ENCODE measurements at places on chromosomes 3 and 15.

- DNase-seq: no peak
These were observed 76.8 kb downstream of the THBS1 start for GRCh38 chr15:39657668-39658067.

GRCh38 chr3:151919446-151919845 is 46.0 kb downstream of the SUCNR1 start:
- no peak for DNase-seq

GRCh38 chr15:68045289-68046265 is 8.5 kb upstream of the PIAS1 start:
- no peak for DNase-seq

GRCh38 chr3:185552358-185552877 is at the start of gene LIPH:
Gene LIPH (minus strand): TSS chr3:185552588. CDS start chr3:185552471, 117 bp downstream.
- no peak for DNase-seq

GRCh38 chr15:51335538-51336410 is 2.6 kb downstream of the CYP19A1 start:
- no peak for DNase-seq

GRCh38 chr3:43022121-43022520 is 43.0 kb downstream of the GASK1A start:
- DNase-seq: no peak

DNA sequence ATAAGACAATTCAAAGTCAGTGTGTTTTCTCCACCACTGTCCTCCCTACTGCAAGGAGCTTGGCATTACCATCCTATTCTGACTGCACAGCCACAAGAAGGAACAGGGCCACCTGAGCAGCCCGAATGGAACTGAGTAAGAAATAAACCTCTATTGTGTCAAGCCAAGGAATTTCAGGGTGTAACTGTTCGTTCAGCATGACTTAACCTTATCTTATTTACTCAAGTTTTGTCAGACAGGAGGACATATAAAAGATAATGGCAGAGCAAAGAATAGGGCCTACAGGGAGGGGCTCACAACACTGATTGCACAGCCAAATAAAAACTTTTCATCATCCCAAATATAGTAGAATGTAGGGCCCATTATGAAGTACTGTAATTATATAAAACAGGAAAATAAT is 236.1 kb downstream of the NEK10 start:
- no peak for DNase-seq

- DNase-seq: no peak
These were observed 600 bp downstream of the FBXO45 start for GRCh38 chr3:196569003-196569516.

GRCh38 chr15:79562403-79562815 is 130.3 kb downstream of the MINAR1 start:
- no peak for DNase-seq

DNA sequence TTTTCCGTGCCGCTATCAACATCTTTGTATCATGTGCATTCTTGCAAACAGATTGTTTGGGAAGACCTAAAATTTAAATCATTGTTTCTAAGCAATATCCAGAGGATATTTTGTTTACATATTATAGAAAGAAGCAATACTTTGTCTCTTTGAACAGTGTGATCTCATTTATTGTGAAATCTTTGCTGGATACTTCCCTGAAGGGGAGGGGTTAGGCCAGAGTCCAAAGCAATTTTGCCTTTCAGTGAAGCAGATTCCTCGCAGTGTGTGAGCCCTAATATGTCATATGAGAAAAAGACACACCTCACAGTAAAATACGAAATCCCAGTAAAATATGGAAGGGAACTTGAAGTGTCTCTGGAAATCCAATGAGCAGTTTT is 158.7 kb upstream of the SLCO3A1 start:
- DNase-seq: no peak

- no peak for DNase-seq
These were observed 14.7 kb upstream of the CHD2 start for GRCh38 chr15:92885224-92886041.

DNA sequence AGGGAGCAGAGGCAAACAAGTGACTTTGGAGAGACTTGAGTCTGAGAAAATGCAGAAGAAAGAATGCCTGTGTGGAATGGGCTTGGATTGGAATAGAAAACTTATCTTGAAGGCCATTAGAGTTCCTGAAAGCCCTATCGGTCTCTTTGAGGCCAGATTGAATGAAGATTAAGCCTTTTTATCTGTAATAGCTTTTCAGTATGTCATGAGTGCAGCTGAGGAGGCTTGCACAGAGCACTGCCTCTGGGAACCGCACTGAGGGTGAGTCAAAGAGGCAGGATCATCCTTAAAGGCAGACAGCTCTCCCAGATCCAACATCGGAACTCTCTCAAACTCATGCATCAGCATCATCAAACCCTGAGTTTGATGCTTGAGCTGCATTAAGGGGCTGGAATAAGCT is 515.2 kb downstream of the NTRK3 start:
- DNase-seq: no peak

DNA sequence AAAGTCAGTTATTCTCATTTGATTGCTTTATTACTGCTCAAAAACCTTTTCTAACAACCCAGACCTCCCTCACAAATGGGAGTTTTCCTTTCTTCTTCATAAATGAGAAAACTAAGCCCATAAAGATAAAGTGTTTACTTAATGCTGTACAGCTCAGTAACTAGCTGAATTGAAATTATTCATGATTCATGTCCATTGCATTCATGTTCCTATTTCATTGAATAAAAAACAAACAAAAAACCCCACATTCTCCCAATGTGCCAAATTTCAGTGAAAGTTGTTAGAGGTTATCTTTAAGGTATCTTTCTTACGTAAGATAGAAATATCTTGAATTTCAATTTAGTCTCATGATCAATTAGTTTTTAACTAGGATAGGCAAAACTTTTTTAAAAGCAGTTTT is 2.8 kb downstream of the PLSCR2 start:
- DNase-seq: no peak

DNA sequence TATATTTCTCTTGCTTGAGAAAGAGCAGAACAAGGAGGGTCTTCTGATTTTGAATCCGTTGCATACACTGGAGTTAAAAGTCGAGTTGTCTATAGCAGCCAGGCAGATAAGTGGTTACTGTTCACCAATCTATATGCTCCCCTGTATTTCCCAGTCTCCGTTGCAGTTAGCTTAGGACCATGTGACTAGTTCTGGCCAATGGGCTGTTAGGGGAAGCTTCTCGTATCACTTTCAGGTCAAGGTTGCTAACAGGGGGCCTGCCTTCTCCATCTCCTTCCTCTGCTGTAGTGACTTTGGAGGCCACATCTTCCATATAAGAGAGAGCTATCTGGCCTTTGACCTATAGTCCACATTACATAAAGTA is 188.5 kb upstream of the KBTBD8 start:
- no peak for DNase-seq

DNA sequence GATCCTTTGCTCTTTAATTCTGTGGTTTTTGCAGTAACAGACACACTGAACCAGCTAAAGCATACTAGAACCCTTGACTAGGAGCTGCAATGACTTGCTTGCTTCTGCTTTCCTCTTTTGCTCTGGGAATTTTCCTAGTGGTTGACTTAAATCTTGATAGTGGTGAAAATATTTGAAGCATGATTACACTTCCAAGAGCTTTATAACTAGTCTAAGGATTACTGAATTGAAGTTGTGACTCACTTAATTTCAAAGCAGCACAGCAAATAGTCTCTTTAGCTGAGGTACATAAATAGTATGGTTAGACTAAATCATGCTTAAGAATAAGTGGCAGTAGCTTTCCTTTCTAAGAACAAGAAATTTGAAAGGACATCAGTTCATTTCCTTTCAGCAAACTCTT is 513.5 kb upstream of the GBE1 start:
- DNase-seq: no peak

DNA sequence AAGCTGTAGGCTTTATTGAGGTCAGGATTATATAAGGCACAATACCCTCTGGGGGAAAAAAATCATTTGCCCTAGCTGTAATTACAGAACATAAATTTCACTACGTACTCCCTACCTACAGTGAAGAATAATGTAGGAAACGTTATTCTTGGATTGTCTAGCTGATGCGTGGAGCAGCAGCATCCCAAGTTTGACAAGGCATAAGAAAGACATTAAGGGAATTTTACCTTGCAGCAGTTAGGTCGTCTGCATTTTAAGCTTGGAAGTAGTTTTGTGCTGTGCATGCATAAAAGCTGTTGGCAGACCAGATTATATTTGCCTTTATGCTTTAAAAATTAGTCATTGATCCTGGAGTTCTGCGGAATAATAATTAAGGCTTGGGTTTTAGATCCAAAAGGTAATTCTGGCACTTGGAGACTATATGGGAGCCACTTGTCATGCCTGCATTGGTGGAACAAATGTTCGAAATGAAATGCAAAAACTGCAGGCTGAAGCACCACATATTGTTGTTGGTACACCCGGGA is 2.2 kb downstream of the EIF4A2 start:
- DNase-seq: no peak

- no peak for DNase-seq
These were observed 47.4 kb upstream of the ITGA11 start for GRCh38 chr15:68479406-68479805.

DNA sequence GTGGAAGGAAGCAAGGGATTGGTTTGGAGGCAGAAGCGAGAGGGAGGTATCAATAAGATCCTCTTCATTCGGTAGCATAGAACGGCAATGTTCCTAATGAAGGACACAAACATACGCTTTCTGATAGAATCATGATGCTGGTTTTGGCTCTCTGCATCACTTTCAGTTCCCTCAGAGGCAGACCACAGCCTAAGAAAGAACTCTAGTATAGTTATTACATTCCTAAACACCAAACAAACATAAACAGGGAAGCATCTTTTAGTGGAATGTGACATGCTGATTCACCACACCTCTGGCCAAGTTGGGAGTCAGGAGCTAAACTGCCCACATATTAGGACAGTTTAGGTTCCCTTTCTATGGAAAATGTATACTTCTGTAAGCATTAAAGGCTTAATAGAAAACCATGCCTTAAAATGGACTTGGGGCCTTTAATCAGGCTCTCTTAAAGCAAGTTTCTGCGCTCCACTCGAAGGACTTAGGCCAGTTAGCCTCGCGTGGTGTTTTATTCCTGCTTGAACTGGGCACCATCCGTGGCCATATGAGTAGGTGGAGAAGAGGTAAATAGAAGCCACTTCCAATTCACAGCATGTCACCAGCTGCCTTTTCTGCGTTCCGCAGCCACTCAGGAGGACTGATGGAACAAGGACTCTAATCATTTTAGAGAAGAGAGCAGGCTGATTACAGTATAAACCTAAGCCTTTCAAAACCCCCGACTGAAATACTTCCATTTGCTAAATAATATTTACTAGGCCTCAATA is 53.7 kb downstream of the CD47 start:
- peak; percentile 93 for DNase-seq

- no peak for DNase-seq
These were observed 40.5 kb downstream of the IGF2BP2 start for GRCh38 chr3:185784317-185784716.

DNA sequence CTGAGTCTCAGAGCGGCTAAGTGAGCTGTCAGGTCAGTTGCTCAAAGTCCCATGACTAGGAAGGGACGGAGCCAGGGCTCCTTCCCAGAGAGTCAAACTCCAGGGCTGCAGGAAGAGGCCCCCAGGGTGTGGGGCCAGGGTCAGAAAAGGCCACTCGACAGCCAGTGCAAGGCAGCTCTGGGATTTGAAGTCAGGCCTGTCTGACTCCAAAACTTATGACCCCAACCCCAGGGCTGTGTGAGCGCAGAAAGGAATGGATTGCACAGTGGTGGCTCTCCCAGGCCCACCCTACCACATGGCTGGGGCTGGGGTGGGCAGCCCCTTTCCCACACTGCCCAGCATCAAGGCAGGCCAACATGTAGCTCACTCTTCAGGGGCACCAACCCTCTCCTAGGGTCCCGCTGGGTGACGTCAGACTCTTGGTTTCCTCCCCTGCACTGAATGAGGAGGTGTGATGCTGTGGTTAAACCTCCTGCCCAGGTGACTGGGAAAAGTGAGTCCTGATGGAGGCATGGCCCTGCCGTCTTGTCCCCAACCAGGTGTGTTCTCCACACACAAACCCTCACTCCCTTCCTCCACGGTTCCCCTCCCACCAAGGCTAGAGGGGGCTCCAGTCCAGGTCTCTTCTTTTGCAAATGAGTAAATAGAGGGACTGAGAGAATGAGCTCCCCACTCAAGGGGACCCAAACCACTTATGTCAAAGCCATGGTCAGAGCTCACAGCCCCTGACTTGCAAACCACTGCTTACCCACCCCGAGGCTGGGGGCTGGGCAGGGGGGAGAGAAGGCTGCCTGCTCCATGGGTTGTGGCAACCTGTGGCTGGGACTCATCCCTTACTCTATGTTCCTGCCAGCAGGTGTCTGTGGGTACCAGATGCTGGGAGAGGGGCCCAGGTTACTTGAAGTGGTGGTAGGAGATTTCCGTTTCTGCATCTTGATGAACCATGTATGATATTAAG is 23.8 kb upstream of the CORO2B start:
- DNase-seq: no peak

GRCh38 chr3:45644791-45645201 is 44.4 kb upstream of the SACM1L start:
- no peak for DNase-seq

- DNase-seq: peak; percentile 33
These were observed 74.1 kb downstream of the SENP2 start for GRCh38 chr3:185659942-185660921.

DNA sequence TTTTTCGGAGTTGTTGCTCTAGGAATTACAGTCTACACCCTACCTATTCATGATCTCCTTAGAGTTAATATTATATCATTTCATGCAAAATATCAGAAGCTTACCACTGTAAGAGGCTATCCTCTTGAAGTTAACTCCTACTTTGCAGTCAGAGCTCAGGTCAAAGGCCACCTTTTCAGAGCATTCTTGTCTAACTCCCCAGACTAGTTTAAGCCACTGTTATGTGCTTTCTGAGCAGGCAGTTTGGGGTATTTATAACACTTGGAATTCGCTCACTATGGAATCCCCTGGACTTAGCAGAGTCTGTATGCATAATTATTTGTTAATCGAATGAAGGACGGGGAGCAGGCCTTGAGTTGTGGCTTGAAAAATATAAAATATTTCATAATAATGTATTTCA is 21.7 kb downstream of the MED12L start:
- DNase-seq: no peak

DNA sequence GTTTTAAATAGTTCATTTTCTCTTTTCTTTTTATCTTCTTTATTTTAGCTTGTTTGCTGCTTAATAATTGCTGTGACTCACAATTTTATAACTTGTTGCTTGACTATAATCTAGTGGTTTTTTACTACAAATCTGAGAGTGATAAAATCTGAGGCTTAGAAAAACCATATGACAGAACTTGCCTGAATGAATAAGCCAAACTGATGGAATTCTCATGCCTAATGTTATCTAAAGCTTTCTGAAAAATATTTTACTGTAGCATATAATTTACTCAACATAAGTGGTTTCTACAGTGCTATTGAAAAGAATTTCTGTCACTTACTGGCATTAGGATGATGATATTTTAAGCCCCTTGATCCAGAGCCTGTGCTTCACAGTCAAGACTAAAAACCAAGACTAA is 175.1 kb downstream of the VGLL3 start:
- DNase-seq: no peak

GRCh38 chr3:56937580-56937979 is 122.9 kb upstream of the SPATA12 start:
- no peak for DNase-seq

GRCh38 chr3:144181062-144181461 is 209.4 kb downstream of the DIPK2A start:
- no peak for DNase-seq

GRCh38 chr3:62154457-62155148 is 218.7 kb downstream of the FEZF2 start:
- DNase-seq: no peak

GRCh38 chr15:58543664-58544335 is 112.0 kb downstream of the LIPC start:
- no peak for DNase-seq
